ENCODE measurements at places on chromosomes 6 and 20.

- DNase-seq = peak; percentile 66
These were observed 29.2 kb upstream of the ZNFX1 start for GRCh38 chr20:49306903-49307620.

GRCh38 chr20:16574656-16575355 lies 1.6 kb upstream of the KIF16B start:
- DNase-seq = peak; percentile 77

- DNase-seq = peak; percentile 78
These were observed 13.2 kb upstream of the TFB1M start for GRCh38 chr6:155327326-155328073.

DNA sequence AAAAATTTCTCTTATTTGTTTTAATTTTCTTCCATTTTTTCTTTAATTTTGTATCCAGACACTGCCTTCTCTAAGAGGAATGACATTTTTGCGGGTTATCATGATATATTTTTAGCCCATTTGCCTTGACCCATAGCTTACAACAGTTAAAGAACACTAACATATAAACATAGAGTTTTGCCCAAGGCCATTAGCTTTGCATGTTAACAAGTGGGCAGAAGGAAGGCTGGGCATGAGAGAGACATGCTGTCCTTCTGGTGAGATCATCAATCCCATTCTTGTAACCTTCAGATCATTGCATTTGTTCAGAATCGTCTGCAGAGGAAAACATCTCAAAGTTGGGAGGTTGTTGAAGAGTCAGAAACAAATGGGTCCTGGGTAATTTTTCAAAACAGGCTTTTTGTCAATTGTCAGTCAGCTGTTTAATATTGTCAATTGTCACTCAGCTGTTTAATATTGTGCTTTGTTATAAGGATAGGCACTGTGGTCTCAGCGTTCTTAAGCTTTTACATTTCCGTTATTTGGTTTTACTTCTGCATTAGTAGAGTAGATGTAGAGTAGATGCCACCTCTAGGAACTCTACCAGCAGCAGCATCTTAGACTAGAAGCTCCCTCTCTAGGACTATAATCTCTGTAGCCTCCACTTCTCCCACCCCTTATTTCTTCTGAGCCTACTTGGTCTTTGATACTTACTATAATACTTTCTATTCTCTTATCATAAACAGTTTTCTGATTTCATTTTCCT lies 243.1 kb downstream of the ESR1 start:
- DNase-seq = no peak

DNA sequence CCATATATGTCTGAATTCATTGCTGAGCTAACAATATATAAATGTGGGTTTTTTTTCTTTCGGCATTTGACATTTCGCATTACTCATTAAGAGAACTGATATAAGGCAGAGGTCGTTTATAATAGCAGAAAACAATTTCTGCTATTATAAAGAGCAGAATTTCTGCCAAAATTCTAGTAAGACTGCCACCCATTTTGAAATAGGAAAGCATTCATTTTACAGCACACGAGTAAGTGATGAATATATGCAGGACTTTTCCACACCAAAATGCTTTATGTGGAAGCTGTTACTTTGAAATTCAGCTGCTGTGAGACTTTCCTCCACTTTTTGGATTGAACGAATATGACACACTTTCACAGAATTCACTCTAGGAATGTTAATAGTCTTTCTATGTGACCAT lies 610.9 kb upstream of the MAN1A1 start:
- no peak for DNase-seq

- DNase-seq = no peak
These were observed 48.2 kb downstream of the KLHL32 start for GRCh38 chr6:96972689-96973088.

DNA sequence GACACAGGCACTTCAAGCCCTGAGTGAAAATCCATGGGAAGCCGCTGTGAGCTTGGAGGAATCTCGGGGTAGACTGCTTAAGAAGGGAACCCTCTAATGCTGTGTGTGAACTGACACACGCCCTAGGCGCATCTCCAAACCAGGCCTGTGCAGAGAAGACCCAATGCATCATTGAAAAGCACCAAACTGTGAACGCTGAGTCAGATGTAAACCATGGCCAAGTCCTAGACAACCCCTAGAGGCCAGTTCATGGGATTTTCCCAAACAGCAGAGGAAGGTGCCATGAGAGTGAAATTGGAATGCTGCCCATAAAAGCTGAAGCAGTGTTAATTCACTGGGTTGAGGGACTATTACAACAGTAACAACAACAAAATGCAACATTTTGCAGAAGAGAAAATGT lies 296.5 kb downstream of the SMOC2 start:
- no peak for DNase-seq

DNA sequence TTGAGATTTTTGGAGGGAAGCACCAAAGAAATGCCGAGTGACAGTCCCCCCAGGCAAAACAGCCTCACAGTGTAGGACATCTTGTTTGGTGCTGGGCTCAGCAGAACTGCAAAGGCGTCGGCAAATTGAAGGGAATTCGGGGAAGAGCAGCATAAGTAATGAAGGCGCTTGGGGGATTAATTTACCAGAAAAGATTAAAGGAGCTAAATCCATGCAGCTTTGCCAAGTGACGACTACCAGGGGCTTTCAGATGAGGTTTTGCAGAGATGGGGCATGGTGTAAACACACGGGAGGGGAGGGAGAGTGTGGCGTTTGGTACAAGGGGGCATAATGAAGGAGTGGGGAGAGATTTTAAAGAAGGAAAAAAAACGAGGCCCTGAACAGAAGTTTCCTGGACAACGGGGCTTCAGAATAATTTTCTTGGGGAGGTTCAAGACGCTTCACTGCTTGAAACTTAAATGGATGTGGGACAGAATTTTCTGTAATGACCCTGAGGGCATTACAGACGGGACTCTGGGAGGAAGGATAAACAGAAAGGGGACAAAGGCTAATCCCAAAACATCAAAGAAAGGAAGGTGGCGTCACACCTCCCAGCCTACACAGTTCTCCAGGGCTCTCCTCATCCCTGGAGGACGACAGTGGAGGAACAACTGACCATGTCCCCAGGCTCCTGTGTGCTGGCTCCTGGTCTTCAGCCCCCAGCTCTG lies 45.4 kb upstream of the CDH22 start:
- DNase-seq = no peak

DNA sequence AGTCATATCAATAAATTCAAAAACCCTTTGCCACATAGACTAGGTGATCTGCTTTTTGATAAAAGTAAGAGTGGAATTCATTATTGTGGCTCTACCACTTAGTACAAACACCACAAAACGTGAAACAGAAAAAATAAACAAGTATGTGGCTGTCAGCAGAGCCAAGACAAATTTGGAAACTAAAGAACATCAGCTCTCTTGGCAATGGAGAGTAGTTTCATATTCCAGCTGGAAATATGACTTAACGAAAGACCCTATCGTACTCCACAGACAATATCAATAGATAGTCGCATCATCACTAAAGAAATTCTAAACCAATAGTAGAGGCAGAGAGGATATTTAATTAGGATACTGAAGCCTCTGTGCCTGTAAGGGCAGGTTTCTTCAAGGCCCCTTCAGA lies 20.8 kb downstream of the TBX18 start:
- DNase-seq = no peak

GRCh38 chr6:131635384-131636340 lies 1.4 kb upstream of the ENPP3 start:
- DNase-seq = no peak

GRCh38 chr6:43665376-43665775 lies 20.5 kb downstream of the RSPH9 start:
- no peak for DNase-seq

- DNase-seq = peak; percentile 36
These were observed 184.2 kb upstream of the BMP2 start for GRCh38 chr20:6583134-6583738.

- peak; percentile 65 for DNase-seq
These were observed 12.5 kb downstream of the ITPR3 start for GRCh38 chr6:33633462-33634158.

- DNase-seq = peak; percentile 49
These were observed 34.0 kb downstream of the RSPO4 start for GRCh38 chr20:967796-968742.

DNA sequence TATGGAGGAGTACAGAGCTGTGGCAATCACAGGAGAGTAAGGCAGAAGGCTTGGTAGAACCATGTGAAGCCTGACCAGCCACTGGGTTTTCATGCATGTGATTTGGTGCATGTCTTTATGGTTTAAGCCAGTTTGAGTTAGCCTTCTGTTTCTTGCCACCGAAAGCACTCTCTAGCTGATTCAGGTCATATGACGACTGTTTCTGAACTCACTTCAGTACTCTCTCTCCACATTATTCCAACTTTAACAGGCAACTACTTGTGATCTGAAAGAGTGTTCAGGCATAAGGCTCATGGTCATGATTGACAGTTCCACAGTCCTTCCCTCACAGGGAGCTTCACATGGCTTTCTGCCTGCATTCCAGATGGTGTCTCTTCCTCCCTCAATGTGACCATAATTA lies 63.3 kb upstream of the TAB2 start:
- no peak for DNase-seq

- DNase-seq = no peak
These were observed 10.5 kb downstream of the SAYSD1 start for GRCh38 chr6:39104528-39104927.

DNA sequence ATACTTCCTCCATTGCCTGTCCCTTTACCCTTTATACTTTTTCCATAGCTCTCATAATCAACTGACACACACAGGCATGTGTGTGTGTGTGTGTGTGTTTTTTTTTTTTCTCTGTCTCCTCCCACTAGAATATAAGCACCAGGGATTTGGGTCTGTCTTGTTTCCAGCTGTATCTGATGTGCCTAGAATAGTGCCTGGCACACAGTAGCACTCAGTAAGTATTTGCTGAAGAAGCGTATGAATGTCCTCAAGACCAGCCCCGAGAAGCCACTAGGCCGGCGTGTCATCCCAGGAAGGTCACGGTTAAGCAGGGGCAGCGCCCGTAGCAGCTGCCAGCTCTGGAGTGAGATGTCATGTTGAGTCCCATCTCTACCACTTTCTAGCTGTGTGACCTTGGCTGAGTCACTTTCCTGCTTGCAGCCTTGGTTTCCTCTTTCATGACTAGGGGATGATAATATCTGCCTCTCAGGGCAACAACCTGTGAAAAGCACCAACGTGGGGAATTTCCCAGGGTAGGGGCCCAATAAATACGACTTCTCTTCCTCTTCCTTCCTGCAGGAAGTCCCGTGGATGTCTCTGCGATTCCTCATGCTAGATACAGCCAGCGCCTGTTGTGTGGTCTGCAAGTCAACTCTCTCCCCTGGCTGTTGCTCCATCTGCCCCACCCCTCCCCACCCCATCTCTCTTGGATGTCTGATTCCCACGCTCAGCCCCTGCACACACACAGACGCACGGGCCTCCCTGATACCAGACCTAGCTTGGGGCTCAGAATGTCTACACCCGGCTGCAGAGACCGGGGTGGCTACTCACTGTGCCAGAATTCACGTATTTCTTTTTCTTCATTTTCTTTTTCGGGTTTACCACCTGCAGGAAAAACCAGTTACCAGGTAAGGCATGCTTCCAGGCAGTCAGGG lies 58.1 kb downstream of the RAB44 start:
- peak; percentile 76 for DNase-seq

DNA sequence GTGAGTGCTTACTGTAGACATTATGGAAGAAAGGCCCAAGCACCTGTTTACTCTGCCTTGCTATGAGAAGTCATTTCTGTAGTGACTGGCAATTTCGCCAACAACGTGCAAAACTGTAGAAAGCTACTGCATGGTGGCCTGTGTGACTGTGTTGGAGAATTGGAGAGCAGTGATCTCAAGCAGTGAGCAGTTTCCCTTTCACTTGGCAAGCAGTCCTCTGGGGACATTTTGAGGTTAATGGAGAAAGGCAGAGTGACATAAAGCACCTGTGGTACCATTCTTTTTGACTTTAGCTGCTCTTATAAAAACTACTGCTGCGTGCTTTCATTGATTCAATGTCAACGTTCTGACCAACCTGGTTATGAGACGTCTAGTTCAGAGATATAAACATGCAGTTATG lies 382.6 kb upstream of the JAG1 start:
- no peak for DNase-seq

- no peak for DNase-seq
These were observed 27.3 kb upstream of the SPDEF start for GRCh38 chr6:34583461-34583860.

- no peak for DNase-seq
These were observed 43.7 kb upstream of the PMEPA1 start for GRCh38 chr20:57753332-57754164.

GRCh38 chr20:39117491-39117890 lies 155.3 kb downstream of the DHX35 start:
- DNase-seq = peak; percentile 27

DNA sequence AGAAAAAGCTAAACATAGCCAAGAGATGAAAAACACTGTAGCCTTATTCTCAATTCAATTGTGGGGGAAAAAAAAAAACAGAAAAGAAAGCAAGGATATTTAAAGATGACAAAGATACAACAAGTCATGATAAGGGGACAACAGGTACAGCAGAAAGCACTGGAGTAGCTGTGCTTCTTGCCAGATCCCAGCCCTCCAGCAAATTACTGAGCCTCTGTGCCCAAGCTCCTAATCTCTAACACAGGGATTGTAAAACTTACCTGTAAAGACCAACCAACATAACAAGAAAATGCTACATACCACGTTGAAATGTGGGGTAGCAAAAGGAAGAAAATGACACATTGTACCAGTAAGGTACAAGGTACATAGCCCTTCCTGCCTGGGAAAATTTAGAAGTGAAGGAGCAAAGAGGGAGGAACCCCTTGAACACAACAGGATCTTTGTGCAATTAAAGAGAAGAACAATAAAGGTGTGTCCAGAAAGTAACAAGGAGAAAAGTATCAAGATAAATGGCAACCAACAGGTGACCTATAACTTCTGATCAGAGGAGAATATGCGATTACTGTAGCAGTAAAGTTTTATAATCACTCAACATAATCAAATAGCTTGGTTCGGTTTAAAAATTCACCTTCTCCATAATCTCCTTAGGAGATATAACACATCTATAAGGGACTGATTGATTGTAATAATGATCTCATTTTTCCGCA lies 30.6 kb downstream of the PREP start:
- DNase-seq = no peak

GRCh38 chr6:27495386-27496135 lies 22.7 kb upstream of the ZNF184 start:
- no peak for DNase-seq

DNA sequence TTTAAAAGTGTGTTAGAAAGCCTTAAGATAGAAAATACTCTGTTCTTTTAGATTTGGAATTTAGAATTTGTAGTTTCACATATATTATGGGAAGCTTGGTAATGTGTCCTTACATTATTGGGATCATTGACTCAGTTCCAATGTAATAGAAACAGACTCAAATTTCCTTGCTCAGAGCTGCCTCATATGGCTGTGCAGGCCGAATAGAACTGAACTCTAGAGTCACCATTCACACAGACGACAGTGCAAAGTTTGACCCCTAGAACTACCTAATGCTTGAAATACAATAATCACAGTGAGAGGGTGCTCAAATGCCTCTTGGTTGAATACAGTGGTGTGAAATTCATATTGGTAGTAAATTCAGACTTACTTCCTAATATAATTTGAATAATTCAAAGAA lies 482.7 kb upstream of the CITED2 start:
- DNase-seq = no peak

GRCh38 chr20:11041396-11041795 lies 367.6 kb upstream of the JAG1 start:
- no peak for DNase-seq

Measured in common myeloid progenitor, CD34-positive (primary cell).